ENCODE measurements at places on chromosomes 6 and 20.

GRCh38 chr6:27375613-27376079 is 12.9 kb upstream of the ZNF391 start:
- no peak for DNase-seq

DNA sequence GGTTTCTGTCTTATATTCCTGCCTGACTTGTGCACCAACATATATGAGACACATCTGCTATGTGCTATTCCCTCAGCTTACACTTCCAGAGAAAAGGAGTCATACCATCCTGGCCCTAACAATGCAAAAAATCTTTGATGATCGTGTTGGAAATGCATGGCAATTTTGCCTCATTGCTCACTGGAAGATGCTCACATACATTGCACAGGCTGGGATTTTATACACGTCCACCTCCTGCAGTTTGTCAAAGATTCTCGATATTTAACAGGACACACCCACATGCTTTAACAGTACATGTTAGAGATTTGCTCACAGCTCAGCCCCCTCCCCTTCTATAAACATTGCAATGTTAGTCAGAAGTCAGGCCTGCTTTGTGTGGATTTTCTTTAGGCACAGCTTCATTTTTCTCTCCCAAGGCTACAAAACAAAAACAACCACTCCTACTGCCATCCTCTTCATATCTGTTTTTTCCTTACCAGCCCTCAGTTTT is 66.1 kb downstream of the ADGB start:
- no peak for DNase-seq

- no peak for DNase-seq
Measured at GRCh38 chr6:5172897-5173474, 87.8 kb downstream of the LYRM4 start.

DNA sequence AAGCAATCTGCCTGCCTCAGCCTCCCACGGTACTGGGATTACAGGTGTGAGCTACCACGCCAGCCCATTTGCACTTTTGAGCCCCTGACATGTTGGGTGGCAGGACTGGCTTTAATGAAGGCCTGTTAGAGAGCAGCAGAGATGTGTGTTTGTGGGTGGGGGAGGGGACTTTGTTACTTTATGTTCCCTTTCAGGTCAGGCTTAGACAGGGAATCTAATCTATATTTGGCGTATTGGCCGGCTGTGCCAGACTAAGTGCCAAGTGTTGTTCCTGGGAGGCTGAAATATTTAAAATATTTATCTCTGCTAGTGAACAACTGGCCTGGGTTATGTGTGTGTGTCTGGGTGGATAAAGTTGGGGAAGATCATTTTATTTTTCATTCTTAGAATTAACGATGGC is 6.1 kb downstream of the GMPR start:
- no peak for DNase-seq

GRCh38 chr20:15637950-15638754 is 935.1 kb downstream of the KIF16B start:
- DNase-seq = no peak

GRCh38 chr6:7546896-7547295 is 5.4 kb downstream of the DSP start:
- DNase-seq = no peak

- DNase-seq = no peak
Measured at GRCh38 chr6:21604081-21604480, 10.5 kb downstream of the SOX4 start.

GRCh38 chr20:50306478-50307423 is 116.1 kb downstream of the CEBPB start:
- no peak for DNase-seq

- no peak for DNase-seq
Measured at GRCh38 chr20:22501566-22502344, 82.6 kb downstream of the FOXA2 start.

Measured in progenitor cell of endocrine pancreas (in vitro differentiated cells).